ENCODE measurements at places on chromosomes 7 and 10.

DNA sequence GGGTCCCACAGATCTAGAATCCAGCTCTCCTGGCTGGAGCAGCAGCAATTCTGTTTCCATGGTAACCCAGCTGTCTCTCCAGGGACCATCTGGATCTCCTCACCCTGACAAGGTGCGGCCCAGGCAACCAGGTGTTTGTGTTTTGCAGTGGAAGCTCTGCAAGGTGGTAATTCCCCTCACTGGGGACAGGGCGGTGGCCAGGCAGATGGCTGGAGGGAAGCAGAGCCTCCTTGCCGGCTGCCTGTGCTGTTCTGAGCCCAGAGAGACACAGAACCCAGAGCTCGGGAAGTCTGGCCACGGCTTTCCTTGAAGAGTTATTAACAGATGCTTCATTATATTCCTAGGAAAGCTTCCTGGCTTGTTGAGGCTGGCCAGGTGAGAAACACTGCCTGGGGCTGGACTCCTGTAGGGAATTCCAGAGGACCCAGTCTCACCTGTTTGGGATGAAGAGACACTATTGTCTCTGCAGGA is 118.2 kb upstream of the PPIF start:
- DNase-seq, result no peak

DNA sequence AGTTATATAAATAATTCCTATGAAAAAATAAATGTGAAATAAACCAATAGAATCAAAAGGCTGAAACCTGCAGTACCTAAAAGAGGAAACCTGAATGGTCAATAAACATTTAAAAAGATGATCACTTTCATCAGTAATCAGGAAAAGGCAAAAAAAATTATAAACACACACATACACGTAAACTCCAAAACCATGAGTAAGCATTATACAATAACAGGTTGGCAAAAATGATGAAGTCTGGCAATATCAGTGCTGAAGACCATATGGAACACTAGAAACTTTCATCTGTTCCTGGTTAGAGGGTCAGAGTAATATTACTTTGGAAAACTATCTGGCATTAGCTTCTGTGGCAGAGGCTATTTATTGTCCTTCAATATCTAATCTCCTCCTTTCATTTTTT is 38.5 kb downstream of the PTF1A start:
- DNase-seq, result no peak

- DNase-seq, result no peak
These were observed 59.2 kb downstream of the C10orf90 start for GRCh38 chr10:126611303-126611702.

DNA sequence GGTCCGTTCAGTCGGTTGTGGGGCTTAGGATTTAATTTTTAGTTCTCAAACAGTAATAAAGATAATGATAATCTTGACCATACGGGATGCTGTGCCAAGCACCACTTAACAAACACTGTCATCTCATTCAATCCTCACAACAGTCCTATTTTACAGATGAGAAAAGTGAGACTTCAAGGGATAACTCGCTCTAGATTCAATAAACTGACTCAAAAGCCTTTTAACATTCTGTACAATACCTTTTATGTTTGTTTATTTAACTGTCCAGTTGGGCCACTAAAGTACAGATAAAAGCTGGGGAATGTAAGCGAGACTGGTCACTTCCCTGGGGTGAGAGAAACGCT is 437 bp upstream of the CFAP69 start:
- DNase-seq, result no peak

- DNase-seq, result no peak
These were observed 485.4 kb upstream of the CELF2 start for GRCh38 chr10:10532236-10532635.

DNA sequence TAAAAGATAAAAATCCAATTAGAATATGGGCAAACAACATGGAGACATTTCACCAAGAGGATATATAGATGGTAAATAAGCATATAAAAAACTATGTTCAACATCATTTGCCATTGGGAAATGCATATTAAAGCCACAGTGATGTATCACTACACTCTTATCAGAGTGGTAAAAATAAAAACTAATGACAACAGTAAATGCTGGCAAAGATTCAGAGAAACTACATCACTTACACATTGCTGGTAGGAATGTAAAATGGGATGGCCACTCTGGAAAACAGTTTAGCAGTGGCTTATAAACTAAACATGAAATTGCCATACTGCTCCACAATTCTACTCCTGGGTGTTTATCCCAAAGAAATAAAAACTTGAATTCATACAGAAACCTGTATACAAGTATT is 59.2 kb downstream of the CROT start:
- no peak for DNase-seq

DNA sequence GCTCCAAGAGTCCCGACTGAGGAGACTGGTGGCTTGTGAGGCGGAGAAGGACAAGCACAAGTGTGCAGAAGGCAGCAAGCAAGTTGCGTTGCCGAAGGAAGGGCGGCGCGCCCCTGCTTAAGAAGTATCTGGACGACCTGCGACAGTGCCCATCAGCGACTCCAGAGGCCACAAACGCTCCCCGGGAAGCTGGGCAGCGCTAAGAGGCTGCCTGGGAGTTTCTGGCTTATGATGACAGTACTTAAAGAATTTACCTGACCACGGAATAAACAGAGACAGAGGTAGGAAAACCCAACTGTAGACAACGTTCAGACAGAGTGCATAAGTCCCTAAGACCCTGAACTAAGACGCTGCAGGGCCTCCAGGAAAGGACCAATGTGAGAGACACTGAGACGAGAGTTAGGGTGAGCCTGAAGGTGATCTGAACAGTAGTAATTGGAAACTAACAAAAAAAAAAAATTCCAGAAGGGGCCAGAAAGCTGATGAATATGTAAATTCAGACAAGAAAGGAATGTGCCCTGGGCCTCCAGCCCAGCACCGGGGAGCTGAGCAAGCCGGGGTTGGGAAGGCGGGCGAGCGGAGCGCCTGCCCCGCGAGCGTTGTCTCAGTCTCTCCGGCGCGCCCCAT is 1.0 kb downstream of the OSBPL3 start:
- no peak for DNase-seq

Data from NCI-H774 (cell line).